NCI-H1417 (cell line): ENCODE measurements at places on chromosomes 2 and 18.

DNA sequence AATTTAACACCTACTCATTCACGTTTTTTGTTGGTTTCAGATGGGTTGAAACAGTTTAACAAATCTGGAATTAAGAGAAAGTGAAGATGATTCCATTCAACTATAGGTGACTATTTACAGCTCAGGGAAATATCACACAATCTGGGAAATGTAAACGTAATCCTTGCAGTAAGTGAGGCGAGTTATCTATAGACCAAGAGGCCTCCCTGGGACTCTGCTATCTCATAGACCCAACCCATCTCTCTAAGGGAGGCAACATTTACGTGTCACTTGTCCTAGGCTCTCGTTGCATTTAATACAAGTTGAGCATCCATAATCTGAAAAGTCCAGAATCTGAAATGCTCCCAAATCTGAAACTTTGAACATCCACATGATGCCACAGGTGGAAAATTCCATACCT lies 2.0 kb upstream of the MOB4 start:
- DNase-seq = no peak

DNA sequence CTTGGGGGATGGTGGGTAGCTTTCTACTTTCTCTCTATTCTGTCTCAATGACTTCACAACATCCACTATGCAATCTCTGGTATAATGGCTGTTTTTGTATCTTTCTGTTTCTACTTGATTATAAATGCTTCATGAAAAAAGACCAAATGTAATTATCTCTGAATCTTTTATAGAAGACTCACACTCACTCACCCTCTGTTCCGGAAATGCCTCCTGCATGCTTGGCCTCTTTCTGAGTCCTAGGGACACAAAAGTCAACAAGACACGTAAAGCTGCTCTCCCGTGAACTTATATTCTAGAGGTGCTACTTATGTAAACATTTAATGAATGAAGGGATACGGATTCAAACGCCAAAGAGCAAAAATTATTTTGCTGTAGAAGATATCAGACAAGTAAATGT lies 502.2 kb upstream of the SOX11 start:
- DNase-seq = no peak

DNA sequence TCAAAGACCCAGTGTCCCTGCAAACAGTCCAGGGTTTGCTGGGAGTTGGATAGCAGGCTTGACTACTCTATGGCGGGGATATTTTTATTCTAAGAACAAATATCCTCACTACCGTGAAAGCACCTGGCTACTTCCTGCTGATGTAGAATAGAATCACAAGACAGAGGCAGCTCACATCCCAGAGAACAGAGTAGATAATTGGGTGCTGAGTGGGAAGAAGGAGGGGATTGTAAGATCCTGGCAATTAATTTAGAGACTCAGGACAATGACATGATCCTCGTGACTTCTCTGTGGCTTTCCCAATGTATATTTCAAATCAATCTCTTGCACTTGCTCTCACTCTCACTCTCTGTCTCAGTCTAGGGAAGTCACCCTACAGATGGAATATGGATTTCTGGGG lies 341.9 kb upstream of the DCC start:
- DNase-seq = no peak

DNA sequence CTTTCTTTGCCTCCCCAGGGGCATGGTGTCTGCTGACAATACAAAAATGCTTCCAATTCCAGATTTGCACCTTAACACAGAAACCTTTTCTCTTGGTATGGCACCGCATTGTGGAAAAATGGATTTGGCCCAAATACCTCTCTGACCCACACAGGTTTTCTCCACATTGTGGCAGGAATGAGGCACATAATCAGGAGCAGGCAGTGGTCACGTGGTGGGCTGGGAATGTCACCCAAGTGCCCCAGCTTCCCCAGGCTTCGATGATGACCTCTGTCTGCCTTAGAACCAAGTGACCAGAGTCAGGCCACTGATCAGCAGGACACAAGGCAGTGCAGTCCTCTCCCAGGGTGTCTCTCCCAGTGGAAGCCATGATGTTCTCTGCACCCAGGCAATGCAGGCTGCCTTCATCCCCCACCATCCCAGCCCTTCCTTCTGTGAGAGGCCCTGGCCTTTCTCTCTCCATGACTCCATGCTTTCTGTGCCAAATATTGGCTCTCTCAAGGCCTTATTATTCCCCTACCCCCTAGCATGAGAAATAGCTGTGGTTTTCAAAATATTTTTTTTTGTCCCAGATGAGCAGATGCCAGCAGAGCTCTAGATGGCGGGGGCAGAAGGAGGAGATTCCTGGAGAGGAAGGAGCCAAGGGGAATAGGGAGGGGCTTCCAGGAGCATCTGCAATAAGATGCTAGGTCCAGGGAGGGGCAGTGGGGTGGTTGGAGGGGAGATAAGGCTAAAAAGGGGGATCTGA lies 198.9 kb downstream of the ACKR3 start:
- no peak for DNase-seq

DNA sequence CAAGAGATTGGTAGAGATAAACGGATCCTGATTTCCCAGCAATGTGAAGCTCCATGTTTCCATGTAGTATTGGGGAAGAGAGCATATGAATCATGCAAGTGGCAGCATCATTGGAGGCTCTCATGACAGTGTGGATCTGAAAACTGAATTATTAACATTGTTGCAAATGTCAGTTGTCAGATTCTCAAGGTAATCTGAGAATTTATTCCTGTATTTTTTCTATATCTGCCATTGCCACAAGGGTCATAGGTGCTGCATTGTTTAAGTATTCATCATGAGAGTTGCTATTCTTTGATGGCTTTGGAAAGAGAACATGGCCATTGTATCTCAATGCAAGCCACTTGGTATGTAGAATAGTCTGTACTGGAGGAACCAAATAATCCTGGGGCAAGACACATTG lies 1217.0 kb upstream of the ZEB2 start:
- DNase-seq = no peak

- no peak for DNase-seq
Measured at GRCh38 chr2:215186021-215186420, 47.6 kb upstream of the ABCA12 start.

DNA sequence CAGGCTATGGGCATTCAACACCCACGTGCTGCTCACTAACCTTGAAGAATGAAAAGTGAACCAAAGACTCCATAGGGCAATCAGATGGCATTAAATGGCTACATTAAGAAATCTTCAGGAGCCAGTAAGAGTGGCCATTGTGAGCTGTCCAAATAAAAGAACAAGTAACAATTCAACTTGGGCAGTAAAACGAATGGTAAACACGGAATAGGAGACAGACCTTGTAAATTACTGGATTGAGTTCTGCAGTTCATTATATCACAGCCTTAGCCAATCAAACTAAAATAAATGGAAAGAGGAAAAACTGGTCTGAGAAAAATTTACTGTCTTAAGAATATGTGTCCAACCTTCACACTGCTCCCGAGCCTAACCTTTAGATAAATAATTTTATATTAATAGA lies 306.5 kb upstream of the ZNF521 start:
- no peak for DNase-seq

DNA sequence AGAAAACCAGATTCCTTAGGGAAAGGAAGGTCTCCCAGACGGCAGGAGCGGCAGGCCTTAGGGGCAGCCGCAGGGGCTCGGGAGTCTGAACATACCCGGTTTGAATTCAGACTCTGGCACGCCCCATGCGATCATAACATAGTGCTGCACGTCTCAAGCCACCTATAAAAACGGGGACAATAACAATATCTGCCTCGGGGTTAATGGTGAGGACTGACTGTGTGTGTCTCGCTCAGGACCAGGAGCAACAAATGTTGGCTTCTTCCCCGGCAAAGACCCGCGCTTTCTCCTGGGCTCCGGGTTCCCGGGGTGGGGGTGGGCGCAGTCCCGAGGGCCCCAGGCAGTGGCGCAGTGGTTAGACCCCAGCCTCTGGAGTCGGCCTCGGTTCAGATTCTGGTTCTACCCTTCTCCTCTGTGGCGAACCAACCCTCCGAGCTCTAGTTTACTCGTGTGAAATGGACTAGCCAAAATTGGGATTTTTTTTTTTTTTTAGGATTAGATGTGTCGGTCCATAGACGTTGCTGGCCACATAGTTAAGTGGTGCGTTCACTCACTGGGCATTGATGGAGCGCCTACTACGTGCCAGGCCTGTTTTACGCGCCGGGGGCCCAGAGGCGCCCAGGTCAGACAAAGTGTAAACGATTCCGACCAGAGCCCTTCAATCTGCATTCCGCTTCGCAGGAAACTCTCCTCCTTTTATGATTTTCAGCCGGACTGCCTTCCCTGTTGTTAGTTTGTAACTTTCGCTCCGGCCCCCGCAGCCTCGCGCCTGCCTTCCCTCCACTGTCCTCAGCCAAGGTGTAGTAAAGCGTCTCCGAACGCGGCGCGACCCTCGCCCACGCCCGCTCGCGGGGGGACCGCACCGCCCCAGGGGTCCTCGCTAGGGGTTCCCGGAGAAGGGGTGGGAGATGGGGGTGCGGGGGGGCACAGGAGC lies 820 bp upstream of the SH3BP4 start:
- no peak for DNase-seq

- peak; percentile 69 for DNase-seq
Measured at GRCh38 chr2:206392118-206392517, 51.2 kb upstream of the ADAM23 start.

- no peak for DNase-seq
Measured at GRCh38 chr2:234629596-234629995, 132.7 kb upstream of the ARL4C start.
